ENCODE measurements at places on chromosomes 3 and 15. TPM values are rescaled to one million over a fixed set of nuclear protein-coding genes. Genes with fewer than 3 reads are reported as not detected.

- DNase-seq, result no peak
These were observed 204.1 kb downstream of the ARRDC4 start for GRCh38 chr15:98164571-98164970.

The FBXL2 gene
- 0.38 TPM for total RNA-seq

DNA sequence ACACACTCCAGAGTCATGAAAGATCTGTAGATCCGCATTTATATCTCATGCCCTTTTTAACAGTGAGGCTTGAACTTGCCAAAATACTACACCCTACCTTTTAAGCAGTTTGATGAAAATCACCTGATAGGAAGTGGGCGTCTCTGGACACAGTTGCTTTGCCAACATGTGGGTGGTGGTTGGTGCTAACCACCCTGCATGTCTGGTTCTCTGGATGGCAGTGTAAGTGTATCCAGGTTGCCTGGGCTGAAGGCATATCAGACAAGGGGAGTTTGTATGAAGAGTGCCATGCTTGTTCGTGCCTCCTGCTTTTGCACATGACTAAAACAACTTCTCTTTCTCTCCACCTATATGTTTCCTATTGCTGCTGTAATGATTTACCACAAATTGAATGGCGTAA is 159.6 kb downstream of the GHSR start:
- DNase-seq, result no peak

DNA sequence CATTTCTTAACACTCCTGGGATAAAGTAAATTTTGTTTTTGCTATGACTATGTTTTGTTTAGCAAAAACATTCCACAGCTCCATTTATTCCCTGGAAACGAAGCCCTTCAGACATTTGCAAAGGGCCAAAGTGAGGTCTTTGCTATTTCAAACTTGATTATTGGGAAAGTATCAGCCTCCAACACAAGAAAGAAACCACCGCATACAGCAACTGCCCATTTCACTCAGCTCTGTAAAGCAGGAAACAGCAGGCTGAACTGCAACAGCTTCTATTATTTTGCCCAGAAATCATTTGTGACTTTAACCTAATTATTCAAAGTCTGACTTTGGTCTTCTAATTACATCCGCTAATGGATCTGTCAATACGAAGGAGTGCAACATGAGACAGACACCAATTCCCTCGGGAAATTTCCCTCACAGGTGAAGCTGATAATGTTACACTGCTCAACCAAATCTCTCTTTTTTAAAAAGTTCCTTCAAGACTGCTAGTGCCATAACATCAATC is 72.1 kb downstream of the RFTN1 start:
- no peak for DNase-seq

- no peak for DNase-seq
These were observed 4.9 kb downstream of the TM6SF1 start for GRCh38 chr15:83112233-83112955.

DNA sequence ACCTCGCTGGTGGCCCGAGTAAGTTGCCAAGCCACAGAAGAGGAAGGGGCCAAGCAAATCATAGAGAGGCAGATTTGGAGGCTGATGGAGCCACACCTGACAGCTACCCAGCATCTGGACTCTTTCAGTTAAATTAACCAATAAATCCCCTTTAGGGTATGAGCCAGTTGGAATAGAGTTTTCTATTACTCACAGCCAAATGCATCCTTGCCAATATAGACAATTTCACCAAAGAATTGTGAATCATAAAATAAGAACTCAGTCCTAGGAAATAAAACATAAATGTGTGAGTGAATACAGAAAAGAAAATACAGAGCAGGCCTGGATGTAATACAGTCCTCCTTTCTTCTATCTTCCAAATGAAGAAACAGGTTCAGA is 161.6 kb upstream of the ANKRD28 start:
- DNase-seq, result no peak

DNA sequence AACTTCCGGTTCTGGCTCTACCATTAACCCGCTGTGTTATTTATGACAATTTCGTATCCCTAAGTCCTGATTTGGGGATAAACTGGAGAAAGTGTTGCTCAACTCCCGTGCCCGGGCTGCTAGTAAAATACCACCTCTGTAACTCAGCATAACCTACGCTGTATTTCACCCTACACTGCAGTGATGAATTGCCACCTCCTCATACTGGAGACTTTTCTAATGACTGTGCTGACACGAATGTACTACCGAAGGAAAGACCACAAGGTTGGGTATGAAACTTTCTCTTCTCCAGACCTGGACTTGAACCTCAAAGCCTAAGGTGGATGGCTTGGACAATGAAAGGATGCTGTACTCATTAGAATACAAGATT is 16.5 kb downstream of the SLC51A start:
- no peak for DNase-seq

The XYLB gene
- 45.8 TPM for total RNA-seq

DNA sequence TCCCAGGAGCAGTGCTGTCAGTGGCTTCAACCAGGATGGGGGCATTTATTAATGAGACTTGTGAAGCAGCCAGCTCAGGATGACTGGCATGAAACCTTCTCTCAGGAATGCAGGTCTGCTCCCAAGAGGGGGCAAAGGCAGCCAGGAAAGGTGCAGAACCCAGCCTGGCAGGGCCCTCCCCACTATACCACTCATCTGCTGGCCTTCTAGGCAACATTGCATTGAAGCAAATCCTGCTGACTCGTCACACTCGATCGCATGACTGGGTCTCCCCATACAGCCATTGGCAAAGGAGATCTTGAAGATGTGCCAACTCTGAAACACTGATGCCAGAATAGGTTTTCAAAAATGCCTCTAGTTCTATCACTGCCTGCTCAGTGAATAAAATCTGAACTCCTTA is 65.7 kb upstream of the CMTM7 start:
- no peak for DNase-seq

The MINAR1 gene
- 0.05 TPM for total RNA-seq

DNA sequence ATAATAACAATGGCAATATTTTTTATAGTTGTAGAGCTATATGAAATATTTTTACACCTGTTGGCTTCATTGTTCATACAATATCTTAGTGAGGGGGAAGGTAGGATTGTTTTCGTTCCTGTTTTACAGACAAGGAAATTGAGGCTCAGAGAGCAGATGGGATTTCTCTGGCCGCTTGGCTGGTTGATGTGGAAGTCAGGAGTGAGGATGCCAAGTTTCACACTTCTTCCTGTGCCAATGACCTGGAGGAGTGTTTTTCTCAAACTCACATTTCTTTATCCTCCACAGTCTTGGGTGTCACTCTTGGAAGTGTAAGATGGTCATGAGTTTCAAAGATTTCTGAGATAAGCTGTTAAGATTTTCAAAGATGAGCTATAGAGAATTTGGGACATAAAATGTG is 50.6 kb downstream of the LPP start:
- no peak for DNase-seq

The MED12L gene
- total RNA-seq, result 0.15 TPM

GRCh38 chr3:71565976-71566375 is 17.6 kb downstream of the FOXP1 start:
- DNase-seq, result no peak

GRCh38 chr3:65569845-65570405 is 468.8 kb downstream of the MAGI1 start:
- no peak for DNase-seq

The GATM gene
- 570 TPM for total RNA-seq

DNA sequence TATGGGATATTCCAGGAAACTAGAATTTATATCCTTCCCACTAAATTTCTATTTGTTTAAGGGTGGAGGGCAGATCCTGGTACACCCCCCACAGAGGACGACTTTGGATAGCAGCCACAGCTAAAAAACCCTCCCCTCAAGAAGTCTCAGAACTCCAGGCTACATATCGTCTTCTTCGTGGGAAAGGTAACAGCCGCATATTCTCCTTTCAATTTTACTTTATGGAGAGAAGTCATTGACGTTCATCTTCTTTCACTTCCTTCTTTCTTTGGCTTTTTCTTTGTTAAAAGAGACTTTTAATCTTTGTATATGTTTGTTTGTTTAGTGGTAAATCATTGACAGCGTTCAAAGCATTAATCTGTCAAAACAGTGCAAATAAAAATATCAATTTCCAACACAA is 36.3 kb downstream of the TRIP4 start:
- no peak for DNase-seq

The ASB14 gene
- not detected for total RNA-seq

GRCh38 chr3:127157171-127157828 is 35.6 kb upstream of the PRR23E start:
- DNase-seq, result no peak

The GP9 gene
- total RNA-seq, result 0.20 TPM

The SLC12A6 gene
- total RNA-seq, result 7.0 TPM

- no peak for DNase-seq
These were observed 1037.0 kb upstream of the CFAP20DC start for GRCh38 chr3:60086811-60087210.
